Activated CD4-positive, CD25-positive, alpha-beta regulatory T cell treated with anti-CD3 and anti-CD28 coated beads, Interleukin-2, amount 50 U/mL, for 72 hours (primary cell): ENCODE measurements at places on chromosomes 12 and 14.
A peak's percentile ranks its signal among the peaks of the same experiment; 100 is the strongest.

GRCh38 chr14:95261616-95262510 lies 57.8 kb downstream of the CLMN start:
- DNase-seq, result no peak

DNA sequence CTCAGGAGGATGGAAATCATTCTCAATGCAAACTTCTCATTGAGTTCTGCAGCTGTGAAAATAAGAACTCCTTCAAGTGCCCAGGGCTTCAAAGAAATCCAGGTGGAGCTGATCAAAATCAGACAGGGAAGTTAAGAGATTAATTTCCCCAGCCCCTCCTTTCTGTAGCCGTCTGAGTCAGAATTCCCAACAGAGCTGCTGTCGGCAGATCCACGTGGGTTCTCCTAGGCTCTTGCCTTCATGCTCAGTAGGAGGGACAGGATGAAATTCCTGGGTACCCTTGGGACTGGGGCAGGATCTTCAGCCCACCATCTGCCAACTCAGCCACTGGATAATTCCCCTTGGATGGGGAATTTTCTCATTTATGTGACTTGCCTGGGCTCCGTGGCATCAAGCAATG lies 13.3 kb downstream of the TGFB3 start:
- no peak for DNase-seq

- DNase-seq, result no peak
Observed at GRCh38 chr14:35384455-35385041, 20.0 kb downstream of the NFKBIA start.

GRCh38 chr14:56482310-56482911 lies 97.2 kb upstream of the TMEM260 start:
- DNase-seq, result no peak

DNA sequence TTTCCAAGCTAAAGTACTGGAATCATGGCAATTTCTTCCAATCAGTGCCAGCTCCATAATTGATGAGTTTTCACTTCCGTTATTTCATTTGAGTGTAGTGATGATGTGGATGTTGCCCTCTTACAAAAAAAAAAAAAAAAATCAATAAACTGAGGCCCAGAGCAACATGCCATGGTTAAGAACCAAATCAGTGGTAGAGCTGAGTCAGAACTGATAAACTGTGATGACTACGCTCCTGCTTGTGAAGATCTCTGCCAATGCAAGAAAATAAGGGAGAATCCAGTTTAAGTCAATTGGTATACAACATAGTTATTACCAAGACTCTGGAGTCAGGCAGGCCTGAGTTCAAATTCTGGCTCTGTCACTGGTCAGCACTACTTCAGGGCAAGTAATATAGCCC lies 102.7 kb downstream of the GPR135 start:
- no peak for DNase-seq

- no peak for DNase-seq
Observed at GRCh38 chr14:29236848-29237247, 470.3 kb downstream of the FOXG1 start.

GRCh38 chr12:52185400-52185967 lies 6.3 kb downstream of the KRT80 start:
- DNase-seq, result no peak

GRCh38 chr12:47711448-47711847 lies 5.6 kb upstream of the RPAP3 start:
- DNase-seq, result no peak

GRCh38 chr12:15966426-15966825 lies 55.3 kb downstream of the DERA start:
- no peak for DNase-seq

DNA sequence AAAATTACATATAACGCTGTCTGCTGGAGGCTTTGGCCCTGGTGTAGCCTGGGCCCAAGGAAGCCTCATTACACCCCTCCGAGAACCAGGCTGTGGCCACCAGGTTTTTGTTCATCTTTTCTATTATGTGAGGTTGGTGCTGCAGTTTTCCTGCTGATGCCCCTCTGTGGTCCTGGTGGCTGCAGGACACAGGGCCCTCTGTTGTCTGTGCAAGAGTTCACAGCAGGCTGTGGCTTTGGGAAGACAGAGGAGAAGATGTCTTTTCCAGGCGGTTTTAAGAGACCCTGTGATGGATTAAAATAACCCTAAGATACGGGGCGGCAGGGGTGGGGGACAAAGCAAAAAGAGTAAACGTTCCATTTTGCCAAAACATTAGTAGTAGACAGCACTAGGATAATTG lies 121.5 kb downstream of the ADGRD1 start:
- DNase-seq, result no peak

- DNase-seq, result no peak
Observed at GRCh38 chr12:53937099-53937498, 1.5 kb upstream of the HOXC13 start.

GRCh38 chr14:68174446-68174845 lies 354.9 kb downstream of the RAD51B start:
- no peak for DNase-seq

DNA sequence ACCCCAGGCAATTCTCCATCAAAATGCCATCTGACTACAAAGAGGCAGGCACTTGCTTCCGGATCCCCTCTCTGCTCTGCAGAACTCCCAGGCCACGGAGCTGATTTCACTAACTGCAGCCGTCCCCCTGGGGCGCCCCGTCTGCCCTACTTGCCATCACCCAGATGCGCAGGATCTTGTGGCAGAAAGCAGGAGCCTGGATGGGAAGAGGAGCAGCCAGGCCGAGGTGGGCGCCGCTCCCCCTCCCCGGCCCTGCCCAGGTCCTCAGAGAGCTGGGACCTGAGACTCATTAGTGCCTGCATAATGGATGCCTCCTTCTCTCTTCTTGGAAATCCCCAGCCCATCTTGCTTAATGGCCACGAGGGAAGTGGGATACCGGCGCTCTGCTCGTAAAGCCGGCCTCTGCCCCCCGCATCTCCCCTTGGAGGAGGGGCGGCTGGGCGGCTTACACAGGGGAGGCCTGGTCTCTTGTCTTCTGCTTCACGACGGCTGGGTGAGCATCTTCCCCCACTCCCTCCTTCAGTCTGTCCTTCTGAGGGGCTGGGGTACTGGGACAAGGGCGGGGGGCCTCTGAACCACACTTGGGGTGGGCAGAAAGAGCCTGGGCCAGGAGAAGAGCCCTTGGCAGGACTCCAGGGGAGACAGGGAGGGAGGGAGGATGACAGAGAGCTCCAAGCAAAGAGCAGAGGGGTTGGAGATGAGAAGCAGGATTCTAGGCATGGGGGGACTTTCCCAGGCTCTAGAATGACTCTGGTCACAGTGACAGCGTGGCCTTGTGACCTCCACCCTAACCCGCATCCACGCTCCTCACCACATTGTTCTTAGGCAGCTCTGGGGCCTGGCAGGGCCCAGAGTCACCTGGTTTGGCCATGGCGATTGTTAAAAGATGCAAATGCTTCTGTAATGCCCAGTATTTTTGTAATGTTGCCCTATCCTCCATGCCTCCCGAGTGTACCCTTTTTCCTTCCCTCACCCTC lies 19.4 kb upstream of the EML1 start:
- no peak for DNase-seq

DNA sequence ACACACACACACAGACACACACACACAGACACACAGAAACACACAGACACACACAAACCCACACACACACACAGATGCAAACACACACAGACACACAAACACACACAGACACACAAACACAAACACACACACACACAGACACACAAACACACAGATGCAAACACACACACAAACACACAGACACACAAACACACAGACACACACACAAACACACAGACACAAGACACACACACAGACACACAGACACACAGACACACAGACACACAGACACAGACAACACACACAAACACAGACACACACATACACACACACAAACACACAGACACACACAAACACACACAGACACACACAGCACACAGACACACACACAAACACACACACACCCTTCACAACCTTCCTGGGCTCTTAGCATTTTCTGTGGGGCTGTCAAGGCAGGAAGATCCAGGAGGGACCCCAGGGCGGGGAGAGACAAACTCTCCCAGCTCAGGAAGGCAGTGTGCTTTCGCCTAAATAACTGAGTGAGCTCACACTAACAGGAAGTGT lies 24.2 kb upstream of the INF2 start:
- no peak for DNase-seq

DNA sequence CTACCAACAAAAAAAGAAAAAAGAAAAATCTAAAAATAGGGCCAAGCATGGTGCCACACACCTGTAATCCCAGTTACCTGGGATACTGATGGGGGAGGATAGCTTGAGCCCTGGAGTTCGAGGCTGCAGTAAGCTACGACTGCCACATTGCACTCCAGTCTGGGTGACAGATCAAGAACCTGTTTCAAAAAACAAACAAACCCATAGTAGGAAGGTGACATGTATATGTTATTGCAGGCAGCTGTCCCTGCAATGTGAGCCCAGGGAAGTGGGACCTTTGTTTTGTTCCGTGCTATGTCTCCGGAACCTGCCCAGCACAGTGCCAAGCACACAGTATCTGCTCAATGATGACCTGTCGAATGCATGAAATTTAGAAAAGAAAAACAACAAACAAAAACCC lies 37.2 kb upstream of the YY1 start:
- no peak for DNase-seq

GRCh38 chr14:97264516-97265230 lies 467.5 kb downstream of the VRK1 start:
- DNase-seq, result no peak

DNA sequence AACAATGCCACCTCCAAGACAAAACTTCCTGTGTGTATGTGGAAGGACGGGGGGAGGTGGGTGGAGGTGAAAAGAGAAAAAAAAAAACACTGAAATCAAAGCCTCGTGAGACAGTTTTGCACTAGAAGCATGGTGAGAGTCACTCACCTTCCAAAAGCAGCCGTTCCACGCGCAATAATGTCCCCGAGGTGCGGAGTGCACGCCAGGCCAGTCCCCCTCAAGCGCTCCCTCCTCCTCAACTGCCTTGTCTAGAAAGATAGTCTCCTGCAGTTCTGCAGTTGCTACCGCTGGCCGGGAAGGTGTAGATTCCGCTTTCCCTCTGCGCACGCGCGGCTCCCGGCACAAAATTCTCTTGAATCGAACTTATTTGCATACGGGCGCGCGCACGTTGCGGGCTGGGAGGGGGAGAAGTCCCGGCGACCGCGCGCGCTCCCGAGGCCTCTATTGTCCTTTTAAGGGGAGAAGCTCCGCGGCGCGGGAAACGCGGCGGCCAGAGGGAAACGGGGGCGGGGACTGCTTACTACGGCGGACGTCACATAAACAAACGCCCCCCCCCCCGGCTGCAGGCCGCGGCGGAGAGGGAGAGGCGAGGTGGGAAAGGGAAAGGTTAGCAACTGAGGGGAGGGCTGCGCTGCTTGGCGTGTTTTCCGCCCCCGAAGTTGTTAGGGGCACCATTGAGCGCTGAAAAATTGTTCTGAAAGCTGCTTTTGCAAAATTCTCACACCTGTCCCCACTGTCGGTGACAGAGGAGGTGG lies at the start of gene SINHCAF:
Gene SINHCAF (minus strand): TSS at position 274 of the 755 bp plus-strand sequence. CDS start 27,946 bp downstream, outside the sequence.
- peak; percentile 97 for DNase-seq

GRCh38 chr12:24776861-24777260 lies 172.0 kb downstream of the BCAT1 start:
- no peak for DNase-seq

DNA sequence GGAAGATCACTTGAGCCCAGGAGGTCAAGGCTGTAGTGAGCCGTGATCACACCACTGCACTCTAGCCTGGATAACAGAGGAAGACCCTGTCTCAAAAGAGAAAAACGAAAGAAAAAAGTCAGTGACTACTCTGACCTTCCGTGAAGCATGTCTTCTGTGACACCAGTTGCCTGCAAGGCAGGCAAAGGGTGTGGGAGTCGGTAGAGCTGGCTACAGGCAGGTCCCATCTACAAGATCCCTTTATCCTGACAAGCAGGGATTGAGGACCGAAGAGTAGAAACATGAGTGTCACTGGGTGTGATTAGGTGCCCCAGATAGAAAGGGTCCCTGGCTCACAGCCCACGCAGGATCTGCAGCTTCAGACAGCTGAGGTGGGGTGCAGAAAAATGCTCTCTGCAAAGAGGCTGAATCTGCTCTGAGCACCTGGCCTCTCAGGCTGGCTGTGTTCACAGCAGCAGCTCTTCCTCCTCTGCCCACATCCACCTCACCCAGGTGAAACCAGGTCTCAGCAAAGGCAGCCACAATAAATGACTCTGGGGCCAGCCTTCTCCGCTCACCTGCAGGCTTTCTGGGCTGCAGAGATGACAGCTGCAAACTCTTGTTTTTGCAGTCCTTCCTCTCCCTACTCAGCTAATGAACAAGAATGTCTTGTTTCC lies 28.6 kb upstream of the HSP90B1 start:
- no peak for DNase-seq

DNA sequence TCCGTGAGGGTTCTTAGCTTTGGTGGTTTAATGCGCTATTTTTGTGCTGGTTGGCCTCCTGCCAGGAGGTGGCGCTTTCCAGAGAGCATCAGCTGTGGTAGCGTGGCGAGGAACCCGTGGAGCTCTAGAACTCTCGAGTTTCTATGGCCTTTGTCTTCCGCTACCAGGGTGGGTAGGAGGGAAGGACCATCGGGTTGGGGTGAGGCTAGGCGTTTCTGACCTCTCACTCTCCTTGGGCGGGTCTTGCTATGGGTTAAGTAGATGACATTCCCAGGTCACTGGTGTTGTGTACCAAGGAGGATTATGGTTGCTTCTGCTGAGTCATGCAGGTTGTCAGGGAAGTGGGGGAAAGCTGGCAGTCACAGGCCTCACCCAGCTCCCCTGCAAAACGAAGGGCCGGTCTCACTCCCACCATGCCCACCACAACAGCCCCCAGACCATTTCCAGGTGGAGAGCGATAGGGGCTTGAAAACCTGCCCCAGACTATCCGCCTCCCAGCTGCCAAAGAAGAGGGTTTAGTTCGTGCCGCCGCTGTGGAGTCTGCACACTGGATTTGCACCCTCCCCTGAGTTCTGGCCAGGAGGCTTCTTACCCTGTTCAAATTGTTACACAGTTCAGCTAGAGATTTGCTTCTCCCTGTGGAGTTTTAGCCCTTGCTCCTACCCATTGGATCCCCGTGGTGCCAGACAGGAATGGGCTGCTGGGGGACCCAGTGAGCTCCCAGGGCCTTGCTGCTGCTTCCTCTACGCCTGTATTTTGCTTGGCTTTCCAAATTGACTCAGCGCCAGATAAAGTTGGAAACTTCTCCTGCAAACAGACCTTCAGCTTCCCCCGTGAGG lies 21.9 kb downstream of the RNFT2 start:
- DNase-seq, result no peak

DNA sequence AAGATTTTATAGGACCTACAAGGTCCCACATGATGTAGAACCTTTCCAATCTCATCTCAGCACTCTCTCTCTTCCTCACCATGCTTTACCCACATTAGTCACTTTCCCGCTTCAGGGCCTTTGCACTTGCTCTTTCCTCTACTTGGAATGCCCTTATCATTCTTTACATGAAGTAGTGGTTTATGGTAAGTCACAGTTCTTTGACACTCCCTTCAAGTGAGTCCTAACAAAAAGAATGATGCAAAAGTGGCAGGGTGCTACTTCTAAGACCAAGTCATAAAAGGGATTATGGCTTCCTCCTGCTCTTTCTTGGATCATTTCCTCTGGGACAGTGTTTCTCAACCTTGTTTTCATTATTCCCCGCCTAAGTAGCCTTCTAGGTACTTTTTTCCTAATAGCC lies 13.1 kb downstream of the TMBIM4 start:
- no peak for DNase-seq

DNA sequence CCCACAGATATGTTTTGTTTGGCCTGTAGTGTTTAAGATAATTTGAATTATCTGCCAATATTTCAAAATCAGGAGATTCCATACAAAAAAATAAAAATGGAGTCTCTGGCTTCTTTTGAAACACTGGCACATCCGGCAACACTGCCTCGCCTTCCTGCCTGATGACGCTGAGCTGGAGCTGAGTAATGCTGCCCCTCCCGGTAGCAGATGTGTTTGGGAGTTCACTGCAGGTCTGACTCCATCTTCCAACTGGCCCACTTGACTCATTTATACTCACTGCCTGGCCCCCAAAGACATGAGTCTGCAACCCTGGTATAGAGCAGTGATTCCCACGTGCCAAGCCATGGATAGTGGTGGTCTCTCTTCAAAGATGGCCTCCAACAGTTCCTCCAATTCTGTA lies 7.4 kb downstream of the CIT start:
- DNase-seq, result no peak
